ENCODE measurements at places on chromosomes 6 and 20.

DNA sequence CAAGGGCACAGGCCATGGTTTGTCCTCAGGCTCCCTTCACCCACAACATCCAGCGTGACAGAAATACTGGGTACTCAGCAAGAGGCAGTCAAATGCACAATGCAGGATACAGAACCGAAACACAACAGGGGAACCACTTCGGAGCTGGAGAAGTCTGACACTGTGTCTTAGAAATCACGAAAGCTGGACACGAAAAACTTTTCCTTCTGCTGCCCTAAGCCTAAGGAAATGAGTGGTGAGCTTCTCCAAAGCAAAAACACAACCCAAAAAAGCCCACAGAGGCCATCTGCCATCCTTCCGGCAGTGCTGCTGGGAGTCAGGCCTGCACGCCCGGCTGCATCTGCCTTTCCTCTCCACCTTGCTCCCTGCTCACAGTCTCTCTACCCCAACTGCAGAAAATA lies 106.3 kb downstream of the SLC23A2 start:
- DNase-seq = no peak

DNA sequence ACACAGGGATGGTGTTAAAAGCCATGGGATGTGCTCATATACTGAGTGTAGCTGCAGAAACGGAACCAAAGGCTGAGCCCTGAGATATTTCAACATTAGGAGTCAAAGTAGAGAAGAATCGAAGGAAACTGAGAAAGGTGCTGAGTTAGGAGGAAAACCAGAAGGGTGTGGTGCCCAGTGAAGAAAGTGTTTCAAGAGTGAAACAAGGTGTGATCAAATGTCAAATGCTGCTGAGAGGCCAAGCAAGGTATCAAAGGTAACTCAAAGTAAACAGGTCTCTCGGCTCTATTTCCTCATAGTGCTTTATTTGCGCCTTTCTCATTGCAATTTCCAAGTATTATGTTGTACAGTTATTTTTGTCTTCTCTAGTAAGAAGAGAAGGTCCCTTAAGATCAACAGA lies 94.1 kb downstream of the PRDM1 start:
- DNase-seq = no peak

DNA sequence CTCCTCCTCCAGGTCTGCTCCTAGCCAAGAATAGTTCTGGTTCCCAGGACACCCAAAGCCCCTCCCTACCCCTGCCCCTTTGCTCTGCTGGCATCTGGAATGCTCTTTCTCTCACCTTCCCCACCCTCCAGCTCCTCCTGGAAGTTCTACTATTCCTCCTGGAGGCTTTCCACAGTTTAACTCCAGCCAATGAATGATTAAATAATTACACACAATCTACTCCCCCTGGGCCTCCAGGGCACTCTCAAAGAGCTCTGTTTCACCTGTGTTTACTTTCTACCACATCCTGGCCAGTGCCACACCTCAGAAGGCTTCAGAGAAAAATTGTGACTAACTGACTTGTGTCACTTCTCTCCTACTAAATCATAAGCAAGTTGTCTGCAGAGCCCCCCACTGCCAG lies 36.2 kb downstream of the GCM1 start:
- no peak for DNase-seq

GRCh38 chr20:43529457-43530153 lies 22.1 kb downstream of the L3MBTL1 start:
- no peak for DNase-seq

DNA sequence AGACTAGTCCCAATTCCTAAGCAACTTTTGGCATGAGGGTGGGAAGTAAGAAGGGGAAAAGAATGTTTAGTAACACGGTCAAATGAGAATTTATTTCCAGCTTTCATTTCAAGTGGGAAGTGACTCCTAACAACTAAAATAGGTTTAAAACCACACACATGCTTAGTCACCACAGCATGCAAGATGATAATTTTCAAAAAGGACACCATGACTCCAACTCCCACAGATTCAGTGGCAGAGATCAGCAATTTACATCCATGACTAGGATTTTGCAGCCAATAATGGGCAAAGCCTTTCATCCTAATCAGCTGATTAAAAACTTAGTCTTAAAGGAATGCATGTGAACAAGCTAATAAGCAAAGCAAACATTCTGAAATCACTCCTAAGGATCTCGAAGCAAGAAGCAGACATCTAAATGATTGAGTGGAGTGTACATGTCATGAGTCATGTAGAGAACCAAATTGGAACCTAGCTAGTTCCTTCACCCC lies 48.1 kb upstream of the GCLC start:
- no peak for DNase-seq

DNA sequence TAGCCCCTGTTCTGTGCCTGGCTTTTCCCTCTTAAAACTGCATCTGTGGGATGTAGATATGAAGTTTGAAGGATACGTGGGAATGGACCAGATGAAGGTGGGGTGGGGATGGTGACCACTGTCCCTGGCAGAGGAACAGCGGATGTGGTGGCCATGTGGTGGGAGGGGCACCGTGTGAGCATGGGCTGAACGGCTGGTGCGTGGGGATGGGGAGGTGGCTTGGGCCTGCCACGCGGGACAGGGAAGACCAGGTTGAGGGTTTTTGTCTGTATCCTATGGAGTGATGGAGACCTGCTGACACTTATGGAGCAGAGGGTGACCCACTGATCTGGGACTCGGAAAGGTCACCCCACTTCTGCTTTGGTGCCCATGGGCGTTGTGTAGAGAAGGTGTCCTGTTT lies 19.2 kb downstream of the PHACTR3 start:
- DNase-seq = no peak

- peak; percentile 100 for DNase-seq
Measured at GRCh38 chr6:41072836-41073202, at the start of gene NFYA. Gene NFYA, plus strand, starts transcription at chr6:41072974. Its CDS starts 6,116 bp downstream, at chr6:41079090.

- DNase-seq = no peak
Measured at GRCh38 chr6:1856381-1856780, 246.7 kb downstream of the FOXC1 start.

GRCh38 chr6:90226257-90226656 lies 70.4 kb downstream of the BACH2 start:
- DNase-seq = no peak

Measured in cardiac muscle cell (in vitro differentiated cells and primary cell).